ENCODE measurements at places on chromosomes 12 and 14.

DNA sequence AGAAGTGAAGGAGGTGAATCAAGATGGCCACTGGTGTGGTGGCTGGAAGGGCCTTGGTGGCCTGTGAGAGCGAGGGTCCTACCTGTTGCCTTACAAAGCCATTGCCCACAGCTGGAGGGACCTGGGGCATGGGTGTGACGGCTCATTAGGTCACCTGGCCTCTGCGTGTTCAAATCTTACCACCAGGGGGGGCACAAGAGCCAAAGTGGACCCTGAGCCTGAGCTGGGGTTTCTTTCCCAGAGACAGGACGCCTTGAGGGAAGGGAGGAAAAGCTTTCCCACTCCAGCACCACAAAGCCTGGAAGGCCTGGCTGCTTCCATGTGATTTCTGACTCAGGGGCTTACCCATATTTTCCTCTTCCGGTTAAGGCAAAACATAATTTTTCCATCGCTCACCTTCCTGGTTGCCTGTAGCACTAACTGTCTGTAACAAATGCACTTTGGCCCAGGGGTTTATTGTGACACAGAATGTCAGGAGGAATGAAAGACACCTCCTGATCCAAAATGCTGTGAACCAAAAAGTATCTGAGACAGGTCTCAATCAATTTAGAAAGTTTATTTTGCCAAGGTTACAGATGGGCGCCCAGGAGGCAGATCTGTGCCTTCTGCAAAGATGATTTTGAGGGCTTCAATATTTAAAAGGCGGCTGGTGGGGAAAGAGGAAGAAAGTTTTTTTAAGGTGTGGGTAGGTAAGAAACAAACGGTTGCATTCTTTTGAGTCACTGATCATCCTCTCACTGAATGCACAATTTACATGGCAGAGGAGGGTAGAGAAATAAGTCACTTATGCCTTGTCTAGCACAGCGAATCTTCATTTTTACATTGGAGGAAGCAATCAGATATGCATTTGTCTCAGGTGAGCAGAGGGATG lies 4.3 kb upstream of the CD9 start:
- peak; percentile 83 for DNase-seq

DNA sequence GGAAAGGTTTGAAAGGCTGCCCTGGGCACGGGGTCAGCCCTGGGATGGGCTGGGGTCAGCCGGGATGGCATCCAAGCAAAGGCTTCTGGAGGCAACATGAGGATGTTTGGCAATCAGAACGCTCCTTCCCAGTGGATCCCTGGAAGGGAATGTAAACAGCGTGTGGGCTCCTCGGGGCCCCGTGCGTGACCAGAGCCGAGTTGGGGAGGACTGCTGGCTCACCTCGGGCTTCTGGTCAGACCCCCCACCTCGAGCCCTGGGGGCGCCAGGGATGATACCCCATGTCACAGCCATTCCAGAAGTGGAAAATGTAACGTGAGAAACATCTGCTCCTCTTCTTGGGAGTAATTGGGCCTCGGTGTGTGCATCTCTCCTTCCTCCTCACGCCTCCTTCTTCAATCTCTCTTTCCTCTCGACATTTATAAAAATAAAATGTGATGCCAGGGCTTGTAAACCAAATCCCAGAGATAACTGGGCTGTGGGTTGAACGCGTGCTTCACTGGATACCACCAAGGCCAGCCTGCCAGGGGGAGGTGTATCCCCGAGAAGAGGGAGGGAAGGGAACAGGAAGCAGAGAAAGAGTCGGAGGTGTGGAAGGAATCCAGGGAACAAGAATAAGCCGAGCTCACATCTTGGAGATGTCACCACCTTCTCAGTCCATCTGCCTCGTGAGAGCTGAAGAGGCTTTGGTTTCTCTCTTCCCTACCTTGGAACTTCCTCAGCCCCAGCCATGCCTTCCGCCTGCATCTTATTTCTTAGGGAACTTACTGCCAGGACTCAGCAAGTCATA lies 144.8 kb downstream of the NUAK1 start:
- no peak for DNase-seq

GRCh38 chr14:70036665-70037064 lies 152.1 kb downstream of the SLC8A3 start:
- no peak for DNase-seq

DNA sequence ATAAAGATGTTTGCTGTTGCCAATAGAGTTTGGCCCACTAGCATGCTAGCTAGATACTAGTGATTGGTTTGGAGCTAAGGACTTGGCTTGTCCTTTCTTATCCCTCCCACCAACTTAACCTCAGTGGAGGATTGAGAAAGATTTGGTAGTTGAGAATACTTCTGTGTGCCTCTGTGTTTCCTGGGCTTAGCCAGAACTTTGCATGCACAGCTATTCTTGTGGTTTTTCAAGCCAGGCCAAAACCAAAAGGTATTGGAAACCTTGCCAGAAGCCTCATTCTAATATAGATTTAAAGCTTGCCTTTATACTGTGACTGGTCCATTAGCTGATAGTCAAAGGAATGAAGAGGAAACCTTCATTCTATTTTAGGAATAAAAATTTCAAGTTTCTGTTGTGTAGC lies 188.5 kb downstream of the CCDC91 start:
- DNase-seq: no peak

DNA sequence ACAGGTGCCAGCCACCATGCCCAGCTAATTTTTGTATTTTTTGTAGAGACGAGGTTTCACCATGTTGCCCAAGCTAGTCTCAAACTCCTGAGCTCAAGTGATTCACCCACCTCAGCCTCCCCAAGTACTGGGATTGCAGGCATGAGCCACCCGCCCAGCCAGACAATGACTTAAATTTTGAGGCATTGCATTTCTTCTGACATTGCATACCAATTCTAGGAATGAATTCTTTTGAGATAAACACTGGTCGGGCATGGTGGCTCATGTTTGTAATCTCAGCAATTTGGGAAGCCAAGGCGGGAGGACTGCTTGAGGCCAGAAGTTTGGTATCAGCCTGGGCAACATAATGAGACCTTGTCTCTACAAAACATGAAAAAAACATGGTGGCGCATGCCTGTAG lies 2.5 kb upstream of the CELA1 start:
- DNase-seq: no peak

- DNase-seq: no peak
Observed at GRCh38 chr14:97900196-97900854, 1103.1 kb downstream of the VRK1 start.

- no peak for DNase-seq
Observed at GRCh38 chr12:110858848-110859247, 12.1 kb downstream of the CCDC63 start.

DNA sequence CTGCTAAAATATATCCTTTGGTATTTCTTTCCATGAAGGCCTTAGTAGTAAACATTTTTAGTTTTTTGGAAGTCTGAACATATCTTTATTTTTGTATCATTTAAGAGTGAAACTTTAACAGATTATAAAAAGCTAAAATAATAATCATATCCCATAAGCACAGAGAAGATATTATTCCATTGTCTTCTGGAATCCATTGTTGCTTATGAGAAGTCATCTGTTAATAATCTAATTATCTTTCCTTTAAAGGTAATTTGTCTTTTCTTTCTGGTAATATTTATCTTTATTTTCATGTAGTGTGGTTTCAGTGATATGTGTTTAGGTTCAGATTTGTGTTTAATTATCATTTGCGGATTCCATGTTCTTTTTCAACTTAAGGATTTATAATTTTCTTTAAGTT lies 261.7 kb downstream of the MSRB3 start:
- DNase-seq: no peak

GRCh38 chr14:100048786-100049185 lies 16.4 kb upstream of the EVL start:
- DNase-seq: no peak

- no peak for DNase-seq
Observed at GRCh38 chr12:25286837-25287236, 36.1 kb upstream of the KRAS start.

- no peak for DNase-seq
Observed at GRCh38 chr12:47520029-47520428, 185.8 kb downstream of the RPAP3 start.

DNA sequence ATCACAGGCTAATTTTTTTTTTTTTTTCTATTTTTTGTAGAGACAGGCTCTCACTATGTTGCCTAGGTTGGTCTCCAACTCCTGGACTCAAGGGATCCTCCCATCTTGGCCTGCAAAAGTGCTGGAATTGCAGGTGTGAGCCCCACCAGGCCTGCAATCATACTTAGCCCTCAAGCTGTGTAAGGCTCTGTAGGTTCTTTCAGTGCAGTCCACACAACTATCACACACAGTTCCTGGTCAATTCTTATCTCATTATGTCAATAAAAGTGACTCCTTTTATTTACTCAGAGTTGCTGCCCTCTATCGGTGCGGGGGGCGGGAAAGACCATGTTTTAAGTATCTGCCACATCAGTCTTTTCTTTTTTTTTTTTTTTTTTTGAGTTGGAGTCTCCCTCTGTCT lies 29.0 kb downstream of the SLC2A3 start:
- no peak for DNase-seq

DNA sequence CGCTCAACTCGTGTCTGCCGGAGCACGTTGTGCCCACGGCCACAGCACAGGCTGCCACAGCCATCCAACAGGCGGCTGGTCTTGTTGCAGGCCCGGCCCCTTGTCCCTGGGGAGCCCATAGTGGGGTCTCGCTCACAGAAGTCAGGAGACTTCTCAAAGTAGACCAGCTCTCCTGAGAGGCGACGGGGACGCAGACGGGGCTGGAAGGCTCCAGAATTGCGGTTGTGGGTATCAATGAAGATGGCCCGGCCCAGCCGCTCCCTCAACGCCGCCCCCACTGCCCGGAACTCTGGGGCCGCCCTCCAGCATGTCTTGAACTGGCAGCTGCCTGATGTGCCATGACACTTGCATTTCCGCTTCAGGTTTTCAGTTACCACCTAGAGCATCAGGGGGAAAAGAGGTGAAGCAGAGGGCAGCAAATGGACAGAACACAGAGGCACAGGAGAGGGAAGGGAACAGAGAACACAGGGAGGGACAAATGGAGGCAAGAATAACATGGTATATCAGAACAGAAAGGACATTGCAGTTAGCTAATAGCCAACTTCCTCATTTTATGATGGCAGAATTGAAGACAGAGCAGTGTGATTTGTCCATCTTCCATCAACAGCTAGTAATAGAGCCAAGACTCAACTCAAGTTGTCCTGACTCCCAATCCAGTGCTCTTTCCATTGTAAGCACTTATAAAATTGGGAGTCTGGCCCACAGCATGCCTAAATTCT lies 5.2 kb downstream of the WNT10B start:
- DNase-seq: no peak

- no peak for DNase-seq
Observed at GRCh38 chr12:117344716-117345115, 16.7 kb downstream of the NOS1 start.

DNA sequence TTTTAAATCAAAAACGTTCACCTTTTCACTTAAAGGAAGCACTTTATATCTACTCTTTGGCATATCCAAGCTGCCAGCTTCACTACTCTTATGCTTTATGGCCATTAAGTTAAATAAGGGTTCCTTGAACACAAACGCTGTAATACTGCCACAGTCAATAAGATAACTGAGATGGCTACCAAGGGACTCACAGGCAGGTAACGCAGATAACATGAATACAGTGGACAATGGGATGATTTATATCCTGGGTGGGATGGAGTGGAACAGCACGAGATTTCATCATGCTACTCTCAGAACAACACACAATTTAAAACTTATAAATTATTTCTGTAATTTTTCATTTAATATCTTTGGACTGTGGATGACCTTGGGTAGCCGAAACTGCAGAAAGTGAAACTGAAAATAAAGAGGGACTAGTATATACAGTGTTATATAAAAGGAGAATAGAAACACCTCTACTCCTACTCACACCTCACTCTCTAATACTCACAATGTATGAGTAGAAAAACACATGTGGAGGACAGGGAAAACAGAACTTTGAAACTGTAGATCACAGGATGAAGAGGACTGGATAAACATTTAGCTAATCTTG lies 367.3 kb downstream of the C12orf50 start:
- no peak for DNase-seq

DNA sequence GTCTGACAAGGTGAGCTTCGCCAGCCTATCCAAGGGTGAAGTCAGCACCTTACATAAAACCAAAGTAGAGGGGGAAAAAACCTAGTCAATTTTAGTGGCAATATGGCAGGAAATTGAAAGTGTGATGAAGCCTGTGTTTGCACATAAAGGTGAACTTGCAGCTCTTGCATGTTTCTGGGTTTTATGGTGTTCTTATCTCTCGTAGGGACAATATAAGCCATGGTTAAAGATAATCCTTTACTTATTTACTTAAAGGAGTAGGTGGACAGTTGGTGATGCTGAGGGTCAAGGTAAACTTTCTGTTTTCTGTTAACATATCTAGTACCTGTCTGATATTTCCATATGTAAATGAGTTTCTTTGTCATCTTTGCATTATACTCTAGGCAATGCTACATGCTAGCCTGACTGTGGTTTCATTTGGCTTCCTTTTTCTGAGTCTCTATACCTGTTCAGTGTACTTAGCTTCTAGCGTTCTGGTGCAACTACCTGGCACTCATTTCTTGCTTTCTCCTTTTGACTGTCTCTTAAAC lies 32.8 kb downstream of the CCDC91 start:
- peak; percentile 3 for DNase-seq

DNA sequence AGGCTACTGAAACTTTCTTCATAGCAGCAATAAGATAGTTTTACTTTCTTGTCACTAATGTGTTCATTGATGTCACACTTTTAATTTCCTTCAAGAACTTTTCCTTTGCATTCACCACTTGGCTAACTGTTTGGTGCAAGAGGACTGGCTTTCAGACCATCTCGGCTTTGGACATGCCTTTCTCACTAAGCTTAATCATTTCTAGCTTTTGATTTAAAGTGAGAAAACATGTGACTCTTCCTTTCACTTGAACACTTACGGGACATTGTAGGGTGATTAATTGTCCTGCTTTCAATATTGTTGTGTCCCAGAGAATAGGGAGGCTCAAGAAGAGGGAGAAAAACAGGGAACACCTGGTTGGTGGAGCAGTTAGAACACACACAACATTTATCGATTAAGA lies 41.9 kb downstream of the IFNG start:
- no peak for DNase-seq

GRCh38 chr14:74065746-74066575 lies 18.3 kb downstream of the ALDH6A1 start:
- DNase-seq: no peak

DNA sequence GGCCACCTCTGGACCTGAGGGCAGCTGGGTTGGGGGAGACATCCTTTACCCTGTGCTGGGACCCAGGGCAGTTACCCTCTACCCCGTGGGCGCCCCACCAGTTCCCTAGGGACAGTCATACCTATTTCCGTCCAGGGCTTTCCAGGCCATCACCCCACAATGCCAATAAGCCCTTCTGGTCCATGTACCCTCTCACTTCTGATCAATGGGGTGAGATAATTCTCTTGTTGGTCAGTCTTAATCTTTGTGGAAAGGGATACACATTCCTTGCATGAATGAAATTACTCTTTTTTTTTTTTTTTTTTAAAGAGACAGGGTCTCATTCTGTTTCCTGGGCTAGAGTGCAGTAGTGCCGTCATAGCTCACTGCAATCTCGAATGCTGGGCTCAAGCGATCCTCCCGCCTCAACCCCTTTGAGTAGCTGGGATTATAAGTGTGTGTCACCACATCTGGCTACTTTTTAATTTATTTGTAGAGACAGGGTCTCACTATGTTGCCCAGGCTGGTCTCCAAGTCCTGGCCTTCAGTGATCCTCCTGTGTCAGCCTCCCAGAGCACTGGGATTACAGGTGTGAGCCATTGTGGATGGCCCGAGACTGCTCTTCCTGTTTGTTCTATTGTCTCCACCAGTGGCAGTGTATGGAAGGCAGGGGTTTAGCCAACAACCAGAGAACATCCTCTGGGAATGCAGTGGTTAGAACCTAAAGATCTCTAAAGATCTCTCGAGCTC lies 46.3 kb upstream of the STON2 start:
- no peak for DNase-seq

GRCh38 chr12:26740991-26741390 lies 92.0 kb downstream of the ITPR2 start:
- DNase-seq: no peak

GRCh38 chr12:56897844-56898361 lies 36.3 kb downstream of the SDR9C7 start:
- DNase-seq: no peak

All from activated CD4-positive, alpha-beta T cell treated with anti-CD3 and anti-CD28 coated beads for 4 hours (primary cell).